ENCODE measurements at places on chromosomes 5 and 9.
A peak's percentile ranks its signal among the peaks of the same experiment; 100 is the strongest.

DNA sequence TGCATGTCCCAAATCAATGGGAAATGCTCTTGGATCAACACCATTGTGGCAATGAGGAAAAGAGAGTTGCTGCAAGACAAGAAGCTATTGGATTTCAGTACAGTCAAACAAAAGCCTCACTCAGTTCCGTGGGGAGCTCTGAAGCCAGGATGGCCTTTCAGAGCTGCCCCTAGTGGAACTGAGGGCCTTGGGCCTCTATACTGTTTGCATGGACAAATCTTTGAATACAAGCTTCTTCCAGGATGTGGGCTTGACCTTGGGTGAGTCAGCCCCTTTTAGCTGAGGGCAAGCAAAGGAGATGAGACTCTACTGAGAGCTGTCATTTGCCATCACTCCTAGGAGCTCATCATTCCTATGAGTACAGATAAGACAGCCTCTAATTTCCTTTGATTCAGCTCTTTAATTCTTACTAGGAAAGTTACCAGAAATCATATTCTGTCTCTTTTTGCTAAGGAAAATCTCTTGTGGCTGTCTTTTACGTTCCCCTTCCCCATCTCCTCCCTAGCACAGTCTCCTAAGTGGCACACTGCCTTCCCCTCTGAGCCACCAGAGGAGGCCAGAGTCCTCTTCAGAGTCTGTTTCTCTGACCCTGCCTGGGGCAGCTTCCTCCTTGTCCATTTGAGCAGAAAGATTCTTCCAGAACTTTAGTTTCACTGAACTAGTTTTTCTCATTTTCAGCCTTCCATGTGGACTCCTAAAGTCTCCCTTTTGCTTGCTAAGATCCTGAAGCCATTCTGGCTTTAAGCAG lies 168.8 kb upstream of the POC5 start:
- DNase-seq, result no peak

DNA sequence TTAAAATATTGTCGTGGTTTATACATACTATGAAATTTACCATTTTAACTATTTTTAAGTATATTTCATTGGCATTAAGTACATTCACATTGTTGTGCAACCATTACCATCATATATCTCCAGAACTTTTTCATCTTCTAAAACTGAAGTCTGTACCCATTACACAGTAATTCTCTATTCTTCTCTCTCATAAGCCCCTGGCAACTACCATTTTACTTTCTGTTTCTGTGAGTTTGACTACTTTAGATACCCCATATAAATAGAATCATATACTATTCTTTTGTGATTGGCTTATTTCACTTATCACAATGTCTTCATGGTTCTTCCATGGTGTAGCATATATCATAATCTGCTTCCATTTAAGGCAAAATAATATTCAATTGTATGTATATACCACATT lies 30.3 kb downstream of the NDUFS4 start:
- DNase-seq, result no peak

GRCh38 chr9:34716711-34717110 lies 6.8 kb upstream of the CCL21 start:
- no peak for DNase-seq

DNA sequence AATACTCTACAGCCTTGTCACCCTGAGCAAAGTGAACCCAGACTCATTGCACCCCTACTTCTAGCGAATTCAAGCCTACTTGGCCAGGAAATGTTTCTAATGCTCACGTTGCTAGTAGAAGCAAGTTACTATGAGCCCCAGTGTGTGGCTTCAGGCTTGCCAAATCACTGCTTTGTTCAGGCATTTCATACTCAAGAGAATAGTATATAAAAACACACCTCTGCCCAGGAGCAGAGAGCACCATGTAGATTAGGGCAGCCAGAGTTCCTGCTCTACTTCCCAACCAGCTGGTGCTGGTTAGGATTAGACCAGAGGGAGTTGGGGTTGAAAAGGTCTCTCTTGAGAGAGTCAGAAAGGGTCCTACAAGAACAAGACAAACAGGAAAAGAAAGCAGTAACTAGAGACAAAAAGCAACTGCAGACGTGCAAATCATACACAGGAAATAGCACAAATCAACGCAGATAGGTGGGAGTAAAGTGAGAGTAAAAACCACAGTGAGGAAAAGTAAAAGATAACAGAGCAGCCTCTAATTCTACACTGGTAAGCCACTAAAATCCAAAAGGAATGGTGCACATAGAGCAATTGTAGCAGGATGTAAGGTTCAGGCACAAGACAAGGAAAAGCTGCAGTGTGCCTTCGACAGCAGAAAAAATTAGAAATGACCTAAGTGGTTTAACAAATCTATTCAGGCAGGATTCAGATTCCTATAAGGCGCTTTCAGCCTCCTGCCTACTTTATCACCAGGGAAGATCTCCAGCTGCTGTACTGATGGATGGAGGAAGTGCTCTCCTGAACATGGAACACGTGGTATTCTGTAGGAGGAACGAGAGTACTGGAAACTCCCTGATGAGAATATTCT lies 49.6 kb upstream of the KIF2A start:
- peak; percentile 3 for DNase-seq

- DNase-seq, result no peak
These were observed 9.9 kb downstream of the BBLN start for GRCh38 chr9:128169925-128170324.

DNA sequence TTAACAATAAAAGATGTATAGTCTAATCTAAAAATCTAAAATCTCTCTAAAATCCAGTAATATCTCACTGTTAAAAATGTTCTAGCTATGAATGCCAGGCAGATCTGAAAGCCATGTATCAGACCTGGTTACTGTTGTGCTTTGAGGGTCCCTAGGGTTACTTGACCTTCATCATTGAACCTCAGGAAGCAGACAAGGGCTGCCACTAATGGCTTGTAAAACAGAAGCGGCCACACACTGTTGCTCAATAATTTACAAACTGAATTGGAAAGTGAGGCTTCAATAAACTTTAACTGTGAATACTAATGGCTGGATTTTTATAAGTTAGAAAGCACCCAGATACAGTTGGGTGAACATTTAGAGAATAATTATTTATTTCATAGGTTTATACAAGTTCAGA lies 198.0 kb upstream of the RPS23 start:
- DNase-seq, result no peak

Measured in NCI-H1417 (cell line).